ENCODE measurements at places on chromosomes 3 and 15. TPM values are rescaled to one million over a fixed set of nuclear protein-coding genes. Genes with fewer than 3 reads are reported as not detected.

CHDH gene
- 21.5 TPM for total RNA-seq

CCDC13 gene
- total RNA-seq: 6.3 TPM

GREM1 gene
- under 0.01 TPM for total RNA-seq

KNG1 gene
- total RNA-seq: not detected

DNA sequence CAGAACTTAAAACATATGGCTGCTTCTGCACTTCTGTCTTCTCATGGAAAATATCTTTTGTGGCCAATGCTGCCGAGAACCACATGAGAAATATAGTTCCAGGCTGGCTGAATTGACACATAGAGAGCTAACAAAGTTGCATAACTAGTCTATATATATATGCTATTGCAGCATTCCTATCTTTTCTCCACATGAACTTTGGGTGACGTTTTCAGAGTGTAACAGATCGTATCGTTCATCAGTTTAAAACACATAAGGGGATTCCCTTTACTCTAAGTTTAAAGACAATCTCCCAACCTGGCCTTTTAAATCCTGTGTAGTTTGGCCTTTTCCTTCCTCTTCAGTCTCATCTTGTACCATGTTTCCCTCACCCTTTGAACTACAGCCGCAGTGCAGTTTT lies 394.2 kb upstream of the CBLB start:
- H3K4me3 ChIP-seq: no peak overlapping the region
- peaks cover 14% of the 10 kb centered on the region for H3K4me1 ChIP-seq
- no peaks in the 10 kb centered on the region for H3K27me3 ChIP-seq
- no peak for DNase-seq
- H3K27ac ChIP-seq: no peak overlapping the region

- no peak overlapping the region for H3K27ac ChIP-seq
- H3K36me3 ChIP-seq: no peaks in the 10 kb centered on the region
- DNase-seq: no peak
- H3K4me1 ChIP-seq: no peaks in the 10 kb centered on the region
These were observed 247.7 kb downstream of the PLCL2 start for GRCh38 chr3:17132286-17133115.

DNA sequence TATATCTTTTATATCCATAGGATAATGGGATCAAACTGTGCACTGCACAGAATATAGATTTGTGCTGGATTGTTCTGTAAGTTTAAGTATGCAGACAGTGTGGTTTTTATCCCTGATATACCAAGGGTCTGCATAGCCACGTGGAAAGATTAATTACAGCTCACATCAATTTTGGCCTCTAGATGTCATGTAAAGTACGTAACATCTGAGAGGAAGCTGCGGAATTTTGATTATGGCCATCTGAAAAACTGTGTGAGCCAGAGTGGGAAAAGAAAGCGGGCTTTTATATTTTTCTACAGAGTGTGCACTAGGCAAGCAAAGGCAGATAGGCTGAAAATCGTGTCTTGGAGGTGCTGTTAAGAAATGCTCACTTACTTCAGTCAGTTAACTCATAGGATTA lies 562.7 kb downstream of the GBE1 start:
- H3K27me3 ChIP-seq: no peaks in the 10 kb centered on the region
- no peak overlapping the region for H3K4me3 ChIP-seq
- H3K4me1 ChIP-seq: no peaks in the 10 kb centered on the region

- H3K36me3 ChIP-seq: no peaks in the 10 kb centered on the region
- no peak overlapping the region for H3K4me3 ChIP-seq
- H3K4me1 ChIP-seq: no peaks in the 10 kb centered on the region
- H3K27ac ChIP-seq: no peak overlapping the region
- DNase-seq: no peak
These were observed 77.6 kb upstream of the WNT5A start for GRCh38 chr3:55564726-55565125.

DNA sequence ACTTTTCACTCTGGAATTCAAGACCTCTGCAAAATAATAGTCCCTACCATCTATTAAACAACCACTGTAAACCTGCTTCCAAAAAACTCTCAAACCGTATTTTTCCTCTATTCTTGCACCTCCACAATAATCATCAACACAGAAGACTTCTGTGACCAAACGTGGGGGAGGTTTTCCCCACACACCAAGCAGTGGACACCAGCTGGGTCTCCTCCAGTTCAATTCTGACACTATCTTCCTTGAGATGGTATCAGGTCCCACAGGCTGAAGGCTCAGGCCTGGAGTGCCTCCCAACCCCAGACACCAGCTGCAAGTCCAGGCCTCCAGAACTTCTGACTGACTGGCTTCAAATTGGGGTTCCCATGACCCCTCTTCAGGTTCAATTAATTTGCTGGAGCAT lies 89.6 kb upstream of the RAP2B start:
- no peaks in the 10 kb centered on the region for H3K4me1 ChIP-seq
- no peak overlapping the region for H3K4me3 ChIP-seq
- no peaks in the 10 kb centered on the region for H3K27me3 ChIP-seq
- DNase-seq: no peak

- H3K27me3 ChIP-seq: no peaks in the 10 kb centered on the region
- no peaks in the 10 kb centered on the region for H3K36me3 ChIP-seq
- H3K4me1 ChIP-seq: peaks cover 33% of the 10 kb centered on the region
- DNase-seq: peak; percentile 46
These were observed 767 bp downstream of the GLT8D1 start for GRCh38 chr3:52704611-52705437.

DNA sequence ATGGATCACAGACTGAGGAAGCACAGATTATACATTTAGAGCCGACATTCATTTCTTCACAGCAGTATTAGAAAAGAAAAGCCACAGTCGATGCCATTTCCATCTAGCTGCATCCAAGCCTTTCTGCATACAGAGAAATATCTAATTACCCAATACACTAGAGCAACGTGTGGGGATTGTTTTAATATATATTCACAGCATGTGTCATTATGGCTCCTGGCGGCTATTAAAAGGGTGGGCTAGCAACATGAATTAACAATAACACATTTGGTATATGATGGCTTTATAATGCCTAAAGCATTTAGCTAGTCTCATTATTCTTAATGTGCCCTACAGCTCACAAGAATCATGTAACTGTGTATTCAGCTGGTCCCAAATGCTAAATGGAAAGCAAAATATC lies 1030.5 kb downstream of the FHIT start:
- H3K27ac ChIP-seq: no peak overlapping the region
- DNase-seq: no peak
- H3K27me3 ChIP-seq: no peaks in the 10 kb centered on the region
- peaks cover 7% of the 10 kb centered on the region for H3K4me1 ChIP-seq
- no peaks in the 10 kb centered on the region for H3K36me3 ChIP-seq

GRCh38 chr3:188635258-188636042 lies 481.5 kb downstream of the LPP start:
- peaks cover 20% of the 10 kb centered on the region for H3K4me1 ChIP-seq
- H3K4me3 ChIP-seq: no peak overlapping the region
- no peaks in the 10 kb centered on the region for H3K27me3 ChIP-seq
- no peak overlapping the region for H3K27ac ChIP-seq
- no peaks in the 10 kb centered on the region for H3K36me3 ChIP-seq

Data from body of pancreas (tissue), 4 donors.